ENCODE measurements at places on chromosomes 16 and 17. TPM values are rescaled to one million over a fixed set of nuclear protein-coding genes. Genes with fewer than 3 reads are reported as not detected.

BIRC5 gene
- total RNA-seq: 1.0 TPM

ABCA8 gene
- not detected for total RNA-seq

RAB11FIP4 gene
- 37.9 TPM for total RNA-seq

CTRB1 gene
- not detected for total RNA-seq

COPZ2 gene
- 4.1 TPM for total RNA-seq

NLGN2 gene
- 0.66 TPM for total RNA-seq

ATP2A1 gene
- 0.71 TPM for total RNA-seq

CCL7 gene
- total RNA-seq: not detected

CA7 gene
- total RNA-seq: not detected

HS3ST6 gene
- not detected for total RNA-seq

PRSS33 gene
- not detected for total RNA-seq

GRCh38 chr17:31508288-31509094 lies 117.0 kb downstream of the RAB11FIP4 start:
- no peak for DNase-seq

- DNase-seq: no peak
Observed at GRCh38 chr17:2212400-2212981, 91.1 kb downstream of the SMG6 start.

- no peak for DNase-seq
Observed at GRCh38 chr16:12501707-12502457, 301.8 kb downstream of the CPPED1 start.

GRCh38 chr17:16649585-16649984 lies 4.1 kb downstream of the ZNF624 start:
- DNase-seq: no peak

- DNase-seq: peak; percentile 99
Observed at GRCh38 chr17:1592751-1593629, 30.4 kb upstream of the PITPNA start.

- no peak for DNase-seq
Observed at GRCh38 chr16:89257757-89258465, 40.4 kb downstream of the ZNF778 start.

DNA sequence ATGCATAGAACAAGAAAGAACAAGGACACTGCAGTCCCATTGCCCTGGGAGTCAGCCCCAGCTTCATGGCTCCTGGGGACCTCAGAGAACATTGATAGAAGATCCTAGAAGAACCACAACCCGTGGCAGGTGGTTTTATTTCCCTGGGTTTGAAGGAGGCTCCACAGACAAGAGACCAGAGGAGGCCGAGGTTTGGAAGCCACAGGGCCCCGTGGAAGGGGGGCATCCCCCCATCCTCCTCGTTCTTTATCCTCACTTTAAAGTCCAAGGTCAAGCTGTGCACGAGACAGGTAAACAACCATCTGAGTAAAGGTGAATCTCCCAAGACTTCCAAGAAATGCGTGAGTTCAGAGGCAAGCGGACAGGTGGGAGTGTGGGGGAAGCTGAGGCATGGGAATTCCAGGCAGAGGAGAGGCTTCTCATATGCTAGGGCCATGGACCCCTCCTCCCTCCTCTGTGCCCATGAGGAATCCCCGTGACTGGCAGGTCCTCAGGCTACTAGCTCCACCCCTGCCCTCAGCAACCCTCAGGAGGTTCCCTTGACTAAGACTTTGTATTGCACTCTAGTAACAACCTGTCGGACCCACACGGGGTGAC lies 849 bp upstream of the SULT1A1 start:
- no peak for DNase-seq

- no peak for DNase-seq
Observed at GRCh38 chr16:18037051-18037450, 299.5 kb downstream of the NPIPA8 start.

- no peak for DNase-seq
Observed at GRCh38 chr16:47958726-47959125, 197.1 kb downstream of the ABCC12 start.

GRCh38 chr17:75077072-75077495 lies 10.7 kb upstream of the SLC16A5 start:
- DNase-seq: no peak

- no peak for DNase-seq
Observed at GRCh38 chr17:2120586-2121335, 65.9 kb downstream of the HIC1 start.

- DNase-seq: no peak
Observed at GRCh38 chr16:74015953-74016352, 280.7 kb upstream of the PSMD7 start.

GRCh38 chr16:29710227-29711219 lies 31.5 kb downstream of the QPRT start:
- DNase-seq: no peak

GRCh38 chr17:81230043-81230820 lies 7.5 kb upstream of the CEP131 start:
- DNase-seq: no peak

- no peak for DNase-seq
Observed at GRCh38 chr17:31560616-31561235, 169.3 kb downstream of the RAB11FIP4 start.

- no peak for DNase-seq
Observed at GRCh38 chr16:30143347-30143702, 20.3 kb upstream of the MAPK3 start.

- DNase-seq: no peak
Observed at GRCh38 chr16:59733321-59733720, 999.2 kb upstream of the GOT2 start.

DNA sequence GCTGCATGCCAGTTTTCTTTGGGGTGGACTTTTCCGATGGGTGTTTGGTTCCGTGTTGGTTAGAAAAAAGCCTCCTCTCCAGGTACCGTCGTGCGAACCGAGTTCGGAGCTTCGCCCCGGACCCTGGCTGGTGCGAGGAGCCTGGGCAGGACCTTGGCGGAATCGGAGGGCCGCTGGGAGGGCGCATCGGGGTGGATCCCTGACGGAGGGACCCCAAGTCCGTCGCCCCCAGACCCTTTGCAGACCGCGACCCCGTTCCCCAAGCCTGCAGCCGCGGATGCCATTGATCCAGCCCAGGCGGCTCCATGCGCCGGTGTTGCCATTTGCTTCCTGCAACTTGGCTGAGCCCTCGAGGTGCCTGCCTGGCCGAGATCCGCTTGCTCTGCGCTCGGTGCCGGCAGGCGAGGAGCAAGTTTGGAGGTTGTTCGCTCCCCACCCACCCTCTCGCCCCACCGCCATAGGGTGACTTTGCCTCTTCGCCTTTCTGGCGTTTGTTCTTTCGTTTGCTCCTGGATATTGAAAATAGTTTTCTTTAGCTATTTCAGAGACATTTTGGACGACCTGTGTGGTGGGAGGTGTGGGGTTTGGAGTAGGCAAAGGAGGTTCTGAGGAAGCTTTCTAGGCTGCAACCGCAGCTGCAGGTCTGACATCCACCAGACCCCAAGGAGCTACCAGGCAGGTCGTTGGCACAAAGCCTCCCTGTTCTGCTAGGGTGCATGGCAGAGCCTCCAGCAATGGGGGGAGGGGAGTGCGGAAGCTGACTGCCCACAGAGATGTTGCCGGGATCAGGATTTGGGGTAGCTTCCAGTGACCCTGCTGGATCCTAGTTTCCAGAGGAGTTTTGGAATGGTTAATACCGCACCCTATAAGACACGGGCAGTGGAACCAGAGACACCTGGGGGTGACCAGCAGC lies 58.2 kb downstream of the RAP1GAP2 start:
- no peak for DNase-seq

GRCh38 chr17:52157603-52158449 lies 688 bp downstream of the CA10 start:
- no peak for DNase-seq

DNA sequence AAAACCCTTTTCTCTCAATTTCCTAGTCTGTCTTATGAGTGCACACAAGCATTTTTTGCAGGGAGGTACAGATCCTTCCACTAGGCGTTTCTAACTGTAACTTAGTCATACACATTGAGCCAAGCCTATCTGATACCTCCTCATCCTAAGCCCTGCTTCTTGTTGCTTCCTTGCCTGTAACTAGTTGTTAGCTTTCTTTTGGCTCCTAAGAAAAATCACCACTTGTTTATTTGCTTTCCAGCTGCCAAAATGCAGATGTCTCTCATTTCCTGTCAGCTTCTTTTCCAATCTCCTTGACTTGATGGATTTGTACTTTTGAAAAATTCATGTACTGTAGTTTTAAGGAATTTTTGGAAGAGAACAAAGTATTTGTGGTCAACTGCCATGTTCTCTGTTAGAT lies 73.7 kb downstream of the TNRC6C start:
- no peak for DNase-seq

- DNase-seq: no peak
Observed at GRCh38 chr17:17090642-17091103, 48.4 kb downstream of the MPRIP start.

GRCh38 chr17:75645889-75646637 lies 12.8 kb downstream of the SMIM5 start:
- DNase-seq: peak; percentile 45
